HTR-8/SVneo (cell line): ENCODE measurements at places on chromosomes 11 and 22.

GRCh38 chr11:10528121-10528520 is 12.9 kb downstream of the RNF141 start:
- no peak for DNase-seq

GRCh38 chr11:115502636-115503082 is 1.6 kb downstream of the CADM1 start:
- no peak for DNase-seq

DNA sequence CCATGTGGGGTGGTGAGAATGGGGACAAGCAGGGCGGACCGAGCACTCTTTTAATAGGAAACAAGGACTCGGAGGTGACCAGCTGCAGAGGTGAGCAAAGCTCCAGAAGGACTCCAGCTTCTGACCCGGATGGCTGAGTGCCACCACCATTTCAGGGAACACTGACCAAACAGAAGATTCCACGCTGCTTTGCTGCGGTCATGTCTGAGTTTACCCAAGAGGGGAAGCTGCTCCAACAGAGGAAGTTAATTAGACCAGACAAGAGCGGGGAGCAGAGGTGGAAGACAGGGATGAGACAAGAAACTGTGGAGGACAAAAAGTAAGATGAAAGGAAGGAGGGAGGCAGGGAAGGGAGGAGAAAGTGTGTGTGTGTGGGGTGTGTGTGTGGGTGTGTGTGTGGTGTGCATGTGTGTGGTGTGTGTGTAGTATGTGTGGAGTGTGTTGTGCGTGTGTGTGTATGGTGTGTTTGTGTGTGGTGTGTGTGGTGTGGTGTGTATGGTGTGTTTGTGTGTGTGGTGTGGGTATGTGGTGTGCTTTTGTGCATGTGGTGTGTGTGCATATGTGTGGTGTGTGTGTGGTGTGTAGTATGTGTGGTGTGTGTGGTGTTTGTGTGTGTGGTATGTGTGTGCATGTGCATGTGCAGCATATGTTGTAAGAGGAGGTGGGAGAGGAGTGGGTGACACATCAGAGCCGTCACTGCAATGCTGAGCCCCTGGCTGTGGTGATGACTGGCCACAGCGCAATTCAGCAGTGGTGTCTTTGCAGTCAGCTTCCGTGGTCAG is 82.2 kb upstream of the AKIP1 start:
- DNase-seq = no peak

- DNase-seq = no peak
Measured at GRCh38 chr22:36332623-36333332, 55.0 kb downstream of the MYH9 start.

GRCh38 chr22:46030231-46030880 is 53.4 kb upstream of the WNT7B start:
- DNase-seq = no peak

DNA sequence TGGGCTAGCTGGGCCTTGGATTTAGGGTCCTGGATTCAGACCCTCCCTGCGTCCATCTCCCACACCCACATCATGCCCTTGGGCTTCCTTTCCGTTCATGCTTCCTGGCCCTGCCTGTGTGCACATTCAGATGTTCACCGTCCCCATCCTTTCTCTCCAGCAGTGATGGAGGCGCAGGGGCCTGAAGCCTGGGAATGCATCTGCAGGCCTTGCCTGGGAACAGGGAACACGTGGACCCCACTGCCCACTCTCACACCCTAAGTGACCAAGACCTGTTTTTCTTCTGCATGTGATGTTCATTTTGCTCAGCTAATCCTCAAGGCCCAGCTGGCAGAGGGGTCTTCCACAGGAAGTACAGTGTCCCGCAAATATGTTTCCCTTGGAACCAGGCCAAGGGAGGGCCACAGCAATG is 91.6 kb upstream of the PARVA start:
- DNase-seq = no peak

- DNase-seq = no peak
Measured at GRCh38 chr11:2949920-2950319, 20.7 kb upstream of the PHLDA2 start.

GRCh38 chr11:117419482-117420142 is 92.0 kb downstream of the CEP164 start:
- DNase-seq = peak; percentile 23
